ENCODE measurements at places on chromosomes 5 and 9. TPM values are rescaled to one million over a fixed set of nuclear protein-coding genes. Genes with fewer than 3 reads are reported as not detected.

The CXCL14 gene
- total RNA-seq: not detected

The PDE6A gene
- not detected for total RNA-seq

The PCSK1 gene
- 8.7 TPM for total RNA-seq

The TRPM3 gene
- 0.33 TPM for total RNA-seq

The TMEM161B gene
- total RNA-seq: 11.6 TPM

The GABRA6 gene
- total RNA-seq: not detected

The PANK3 gene
- total RNA-seq: 78.8 TPM

All from endothelial cell of umbilical vein (primary cell).